ENCODE measurements at places on chromosomes 7 and 10.

GRCh38 chr7:70218006-70218405 lies 619.7 kb downstream of the AUTS2 start:
- DNase-seq = no peak

DNA sequence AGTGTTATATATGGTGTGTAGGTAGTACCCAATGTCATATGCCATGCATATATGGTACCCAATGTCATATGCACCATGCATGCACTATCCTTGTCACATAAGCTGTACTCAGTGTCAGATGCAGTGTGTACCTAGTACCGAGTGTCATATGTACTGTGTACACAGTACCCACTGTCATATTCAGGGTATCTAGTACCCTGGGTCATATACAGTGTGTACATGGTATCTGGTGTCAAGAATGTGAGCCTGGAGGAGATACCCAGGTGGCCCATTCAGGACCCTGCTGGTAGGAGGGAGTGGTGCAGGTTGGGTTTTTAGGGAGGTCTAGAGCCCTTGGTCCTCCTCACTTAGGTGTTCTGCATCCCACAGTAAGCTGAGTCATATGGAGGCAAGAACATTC lies 1.8 kb downstream of the ZMYND11 start:
- no peak for DNase-seq

DNA sequence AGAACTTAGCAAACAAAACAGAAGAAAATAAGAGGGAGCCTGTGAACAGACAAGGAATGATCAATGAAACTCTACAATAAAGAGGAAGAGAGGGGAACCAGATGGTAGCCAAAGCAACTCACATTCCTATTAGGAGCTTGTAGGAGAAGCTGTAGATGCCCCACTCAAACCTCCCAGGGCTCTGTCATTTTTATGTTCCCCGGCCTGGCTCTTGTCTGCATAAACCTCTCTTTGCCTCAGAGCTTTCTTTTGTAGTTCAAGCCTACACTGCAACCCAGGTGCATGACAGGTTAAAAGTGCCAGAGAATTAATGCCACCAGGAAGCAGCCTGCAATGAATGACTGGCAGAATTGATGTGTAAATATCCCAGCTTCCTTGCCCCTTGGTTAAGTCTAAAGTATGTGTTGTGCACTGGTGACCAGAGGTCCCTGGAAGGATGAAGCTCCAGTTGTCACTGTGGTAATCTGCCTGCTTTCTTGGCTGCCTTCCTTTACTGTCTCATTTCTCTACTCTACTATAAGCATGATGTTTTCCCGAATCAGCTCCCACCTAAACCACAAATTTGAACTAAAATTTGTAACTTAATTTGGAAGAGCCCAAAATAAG lies 40.4 kb downstream of the HDAC9 start:
- no peak for DNase-seq

DNA sequence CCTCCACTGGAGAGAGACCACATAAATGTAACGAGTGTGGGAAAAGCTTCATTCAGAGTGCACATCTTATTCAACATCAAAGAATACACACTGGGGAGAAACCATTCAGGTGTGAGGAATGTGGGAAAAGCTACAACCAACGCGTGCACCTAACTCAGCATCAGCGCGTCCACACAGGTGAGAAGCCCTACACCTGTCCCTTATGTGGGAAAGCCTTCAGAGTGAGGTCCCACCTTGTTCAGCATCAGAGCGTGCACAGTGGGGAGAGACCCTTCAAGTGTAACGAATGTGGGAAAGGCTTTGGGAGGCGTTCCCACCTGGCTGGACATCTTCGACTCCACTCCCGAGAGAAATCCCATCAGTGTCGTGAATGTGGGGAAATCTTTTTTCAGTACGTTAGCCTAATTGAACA lies 20.6 kb downstream of the FAM200A start:
- DNase-seq = no peak

DNA sequence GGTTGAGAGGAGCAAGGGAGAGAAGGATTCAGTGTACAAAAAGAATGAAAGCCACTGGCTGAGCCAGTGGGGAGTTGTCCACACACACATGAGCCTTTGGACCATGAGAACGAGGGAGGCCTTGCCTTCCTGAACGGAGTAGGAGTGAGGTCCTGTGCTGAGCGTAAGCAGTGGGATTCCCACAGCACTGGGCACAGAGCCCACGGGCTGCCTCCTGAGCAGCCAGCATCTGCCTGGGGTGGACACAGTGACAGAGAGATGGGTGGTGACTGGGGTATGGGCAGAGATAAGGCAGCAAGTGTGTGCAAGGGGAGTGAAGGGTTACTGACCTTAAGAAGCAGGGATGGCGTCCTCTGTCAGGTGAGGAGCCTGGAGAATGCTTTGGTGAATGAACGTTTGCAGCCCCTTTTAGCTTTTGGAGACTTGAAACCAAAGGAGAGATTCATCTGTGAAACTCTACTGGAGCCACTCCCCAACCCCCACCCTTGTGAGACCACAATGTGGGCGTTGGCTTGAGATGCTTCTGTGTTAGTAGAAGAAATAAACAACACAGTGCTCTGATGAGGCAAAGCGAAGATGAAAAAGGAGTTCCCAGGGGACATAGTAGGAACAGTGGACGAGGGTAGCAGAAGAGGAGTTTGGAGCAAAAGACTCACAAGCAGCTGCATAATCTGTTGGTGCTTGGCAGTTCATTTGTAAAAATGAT lies 56.5 kb downstream of the FIGNL1 start:
- DNase-seq = no peak

GRCh38 chr10:63716016-63716580 lies 194.9 kb downstream of the REEP3 start:
- no peak for DNase-seq
